ENCODE measurements at places on chromosomes 1 and 21.

- no peak for DNase-seq
Measured at GRCh38 chr1:201221201-201221846, 30.7 kb downstream of the IGFN1 start.

- no peak for DNase-seq
Measured at GRCh38 chr1:244674446-244674845, 21.5 kb downstream of the DESI2 start.

DNA sequence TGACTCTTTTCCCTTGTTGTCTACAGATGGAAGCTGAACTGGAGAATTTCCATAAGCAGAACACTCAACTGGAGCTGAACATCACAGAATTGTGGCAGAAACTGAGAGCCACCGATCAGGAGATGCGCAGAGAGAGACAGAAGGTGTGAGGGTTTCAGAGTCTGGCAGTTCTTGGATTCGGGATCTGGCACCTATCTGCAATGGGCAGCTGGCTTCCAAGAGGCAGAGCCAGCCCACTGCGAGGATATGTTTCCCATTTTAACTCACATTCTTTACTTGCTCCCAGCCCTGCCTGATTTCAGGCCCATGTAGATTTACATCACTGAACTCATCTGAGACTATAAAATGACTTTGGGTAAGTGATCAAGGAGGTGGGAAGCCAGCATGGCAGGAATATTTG, 37.3 kb upstream of the TMEM125 start:
- DNase-seq = no peak

DNA sequence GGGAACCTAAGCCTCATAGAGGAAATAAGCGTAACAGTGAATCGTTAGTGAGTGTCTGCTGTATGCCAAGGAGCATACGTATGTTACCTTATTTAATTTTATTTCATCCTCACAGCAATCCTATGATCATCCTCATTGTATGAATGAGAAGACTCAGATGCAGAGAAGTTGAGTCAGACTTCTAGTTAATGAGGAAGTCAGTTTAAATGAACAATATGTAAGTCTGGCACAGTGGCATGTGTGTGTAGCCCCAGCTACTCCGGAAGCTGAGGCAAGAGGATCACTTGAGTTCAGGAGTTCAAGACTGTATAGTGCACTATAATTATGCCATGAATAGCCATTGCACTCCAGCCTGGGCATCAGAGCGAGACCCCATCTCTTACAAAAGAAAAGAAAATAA, 148.0 kb downstream of the ZZZ3 start:
- no peak for DNase-seq

DNA sequence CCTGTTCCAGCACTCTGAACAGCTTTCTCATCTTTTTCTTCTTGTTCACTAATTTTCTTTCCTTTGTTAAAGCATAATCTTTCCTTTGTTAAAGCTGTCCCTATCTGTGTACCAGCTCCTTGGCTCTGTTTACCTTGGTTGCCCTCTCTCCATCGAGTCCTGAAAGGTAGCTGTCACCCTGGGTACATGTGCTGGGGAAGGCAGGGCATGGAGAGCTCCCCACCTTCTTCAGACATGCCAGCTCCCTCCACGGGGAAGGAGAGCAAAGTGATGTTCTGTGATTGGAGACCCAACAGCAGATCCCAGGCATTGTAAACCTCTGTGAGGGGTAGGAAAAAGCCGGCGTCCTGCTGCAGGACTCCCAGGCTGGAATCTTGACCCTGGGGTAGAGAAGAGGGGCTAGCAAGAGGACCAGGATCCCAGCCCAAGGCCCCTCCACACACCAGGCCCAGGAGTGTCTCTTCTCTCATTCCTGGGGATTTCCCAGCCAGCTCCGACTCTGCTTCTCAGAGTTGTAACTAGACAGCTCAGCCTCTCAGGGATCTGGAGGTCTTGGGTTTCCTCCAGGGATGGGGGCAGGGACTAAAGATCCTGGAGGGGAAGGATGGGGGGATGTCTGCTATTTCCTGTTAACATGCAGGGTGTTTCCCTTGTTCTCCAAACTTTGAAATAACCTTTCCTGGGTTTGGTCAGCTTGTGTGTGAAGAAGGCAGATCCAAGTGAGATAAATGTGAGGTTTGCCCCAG, 34.4 kb downstream of the TMCC2 start:
- no peak for DNase-seq

DNA sequence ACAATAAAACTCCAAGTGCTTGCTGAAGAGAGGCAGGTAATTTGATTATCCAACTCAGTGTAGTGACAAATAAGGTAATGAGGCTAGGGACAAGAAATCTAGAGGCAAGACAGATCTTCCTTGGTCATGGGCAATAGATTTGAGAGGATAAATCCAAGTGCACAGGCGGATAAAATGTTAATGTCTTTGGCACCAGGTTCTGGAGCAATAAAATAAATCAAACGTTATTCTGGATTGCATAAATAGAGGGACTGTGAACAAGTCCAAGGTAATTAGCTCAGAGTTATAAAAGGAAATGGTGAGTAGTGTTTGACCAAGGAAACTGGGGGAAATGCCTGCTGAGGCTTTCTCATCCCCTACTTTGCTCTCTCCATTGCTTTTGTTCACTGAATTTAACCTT, 329.3 kb upstream of the PROX1 start:
- no peak for DNase-seq

- DNase-seq = no peak
Measured at GRCh38 chr1:83883979-83884378, 115.0 kb downstream of the TTLL7 start.

- DNase-seq = no peak
Measured at GRCh38 chr1:217876896-217877295, 245.8 kb downstream of the SPATA17 start.

- no peak for DNase-seq
Measured at GRCh38 chr1:150997949-150998348, 8.8 kb downstream of the MINDY1 start.

DNA sequence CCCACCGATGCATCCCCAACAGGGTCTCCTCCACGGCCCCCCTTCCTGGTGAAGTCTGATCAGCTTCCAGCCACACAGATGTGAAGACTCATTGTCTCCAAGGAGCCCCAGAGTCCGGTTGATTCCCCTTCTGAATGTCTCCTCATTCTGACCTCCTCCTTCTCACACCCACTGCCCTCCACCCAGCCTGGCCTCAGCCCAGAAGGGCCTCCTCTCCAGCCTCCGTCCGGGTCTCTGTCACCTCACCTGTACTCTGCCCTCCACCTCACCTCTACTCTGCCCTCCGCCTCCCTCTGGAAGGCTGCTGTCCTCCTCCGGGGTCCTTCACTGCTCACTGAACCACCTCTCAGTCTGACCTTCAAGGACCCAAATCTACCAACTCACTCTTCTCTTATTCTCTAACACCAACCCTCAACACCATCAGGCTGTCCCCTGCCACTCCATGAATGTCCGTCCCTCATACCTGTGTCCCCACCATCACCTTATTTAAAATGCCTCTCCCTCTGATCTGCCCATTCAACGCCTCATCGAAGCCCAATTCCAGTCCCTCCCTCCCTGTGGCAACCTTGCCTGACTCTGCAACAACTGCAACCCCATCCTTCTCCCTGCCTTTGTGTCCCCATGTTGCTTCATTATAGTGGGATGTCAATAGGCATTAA, 201.2 kb downstream of the TOMM20 start:
- no peak for DNase-seq

GRCh38 chr1:174017231-174017970, 4.8 kb downstream of the RC3H1 start:
- no peak for DNase-seq

DNA sequence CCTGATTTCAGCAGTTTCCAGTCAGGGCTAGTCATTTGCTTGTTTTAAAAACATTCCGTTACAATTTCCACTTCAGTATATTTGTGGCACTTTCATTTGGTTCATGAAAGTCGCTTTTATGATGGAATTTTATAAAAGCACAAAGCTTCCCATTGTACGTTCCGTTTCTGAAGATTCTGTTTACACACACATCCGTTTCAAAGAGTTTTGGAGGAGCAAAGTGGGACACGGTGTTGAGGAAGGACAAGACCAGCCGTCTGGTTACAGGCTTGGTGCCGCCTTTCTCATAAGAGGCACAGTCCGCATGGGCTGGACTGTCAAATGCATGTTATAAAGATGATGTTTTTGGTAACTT, 60.3 kb downstream of the FAAP20 start:
- no peak for DNase-seq

DNA sequence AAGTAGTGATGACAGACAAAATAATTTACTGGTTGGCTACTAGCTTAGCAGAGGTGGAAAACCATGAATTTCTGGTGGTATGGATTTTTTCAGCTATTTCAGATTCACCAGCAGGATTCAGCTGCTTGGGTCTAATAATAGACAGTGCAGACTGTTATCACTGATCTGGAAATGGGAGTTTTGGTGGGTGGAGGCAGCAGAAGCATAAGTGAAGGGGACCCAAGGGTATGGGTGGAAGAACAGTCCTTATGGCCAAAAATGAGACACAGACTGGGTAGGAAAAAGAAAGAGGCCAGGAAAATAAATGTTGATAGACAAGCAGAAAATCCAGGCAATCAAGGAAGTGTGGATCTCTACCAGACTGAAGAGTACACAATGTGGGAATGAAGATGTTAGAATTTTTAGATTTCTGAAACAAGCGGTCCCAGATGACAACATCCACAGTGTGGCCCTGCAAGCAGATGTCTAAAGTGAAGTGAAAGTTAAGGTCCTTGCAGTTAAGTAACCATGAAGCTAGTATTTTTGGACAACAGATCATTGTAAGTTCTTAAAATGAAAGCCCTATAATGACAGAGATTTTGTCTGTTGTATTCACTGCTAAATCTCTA, 24.7 kb downstream of the LYST start:
- no peak for DNase-seq

DNA sequence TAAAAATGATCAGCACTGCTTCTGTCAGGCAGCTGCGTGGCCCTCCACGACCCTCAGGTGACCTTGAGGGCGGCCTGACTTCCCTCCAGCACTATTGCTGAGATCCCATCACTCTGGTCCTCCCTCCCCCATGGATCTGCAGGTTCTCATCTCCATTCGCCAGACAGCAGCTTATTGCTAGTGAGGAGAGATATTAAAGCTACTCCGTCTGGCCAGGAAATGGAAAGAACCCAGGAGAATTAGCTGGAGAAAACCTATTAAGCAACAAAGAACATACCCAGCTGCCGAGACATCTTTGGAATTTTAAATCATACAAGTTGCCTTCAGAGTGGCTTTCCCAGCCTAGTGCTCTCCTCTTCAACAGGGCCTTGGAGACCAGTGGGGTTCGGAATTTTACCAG, 25.7 kb upstream of the KCNN3 start:
- no peak for DNase-seq

- DNase-seq = no peak
Measured at GRCh38 chr1:27367160-27367650, 444 bp upstream of the MAP3K6 start.

GRCh38 chr1:8206391-8206790, 111.5 kb upstream of the SLC45A1 start:
- no peak for DNase-seq

DNA sequence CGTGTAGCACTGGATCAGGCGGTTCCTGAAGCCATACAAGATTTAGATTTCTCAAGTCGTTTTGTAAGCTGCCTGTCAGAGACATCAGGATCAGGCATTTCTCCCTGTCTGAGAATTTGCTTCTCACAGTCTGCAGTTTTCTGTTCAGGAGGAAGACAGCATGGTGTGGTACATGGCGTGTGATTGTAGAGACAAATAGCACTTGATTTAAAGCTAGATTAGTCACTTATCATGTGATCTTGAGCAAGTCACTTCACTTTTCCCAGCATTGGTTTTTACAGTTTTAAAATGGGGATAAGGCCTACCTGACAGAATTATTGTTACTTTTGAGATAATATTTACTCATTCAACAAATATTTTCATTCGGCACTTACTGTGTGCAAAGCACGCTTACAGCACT, 63.3 kb downstream of the AK4 start:
- DNase-seq = no peak

DNA sequence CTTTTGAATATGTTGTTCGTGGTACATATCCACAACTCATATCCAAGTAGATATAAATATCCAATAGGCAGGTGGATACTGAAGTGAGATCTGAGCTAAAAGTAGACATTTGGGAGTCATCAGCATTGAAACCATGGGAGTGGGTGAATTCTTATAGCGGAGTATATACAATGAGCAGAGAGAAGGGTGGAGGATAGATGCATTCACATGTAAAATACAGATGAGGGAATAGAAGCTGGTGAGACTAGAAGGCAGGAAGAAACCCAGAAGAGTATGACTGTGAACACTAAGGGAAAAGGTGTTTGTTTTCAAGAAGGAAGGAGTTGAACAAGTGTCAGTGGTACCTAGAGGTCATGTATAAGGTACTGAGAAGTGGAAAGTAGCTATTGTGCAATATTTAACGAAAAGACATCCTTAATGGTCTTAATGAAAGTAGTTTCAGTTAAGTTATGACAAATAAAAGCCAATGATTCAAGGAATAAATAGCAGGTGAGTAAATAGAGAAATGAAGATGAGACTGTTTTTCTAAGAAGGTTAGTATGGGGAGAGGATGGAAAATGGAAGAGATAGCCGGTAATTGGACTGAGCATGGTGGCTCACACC, 181.6 kb upstream of the CACYBP start:
- no peak for DNase-seq

GRCh38 chr21:27329255-27329851, 362.5 kb upstream of the ADAMTS5 start:
- no peak for DNase-seq

DNA sequence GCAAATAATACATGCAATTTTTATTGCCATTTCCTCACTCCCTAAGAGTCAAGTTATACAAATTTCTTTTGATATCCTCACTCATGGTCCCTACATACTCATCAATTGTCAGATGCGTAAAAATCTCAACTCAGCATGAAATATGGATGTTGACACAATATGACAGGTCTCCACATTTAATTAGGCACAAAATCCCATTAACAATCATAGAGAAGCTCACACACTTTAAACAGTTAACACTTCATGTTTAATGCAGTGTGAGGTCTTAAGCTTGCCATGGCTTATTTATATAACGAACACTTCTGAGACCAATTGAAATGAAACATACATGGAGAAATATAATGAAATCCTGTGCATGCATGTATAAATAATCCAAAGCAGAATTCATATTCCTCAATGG, 58.6 kb downstream of the GREM2 start:
- no peak for DNase-seq

DNA sequence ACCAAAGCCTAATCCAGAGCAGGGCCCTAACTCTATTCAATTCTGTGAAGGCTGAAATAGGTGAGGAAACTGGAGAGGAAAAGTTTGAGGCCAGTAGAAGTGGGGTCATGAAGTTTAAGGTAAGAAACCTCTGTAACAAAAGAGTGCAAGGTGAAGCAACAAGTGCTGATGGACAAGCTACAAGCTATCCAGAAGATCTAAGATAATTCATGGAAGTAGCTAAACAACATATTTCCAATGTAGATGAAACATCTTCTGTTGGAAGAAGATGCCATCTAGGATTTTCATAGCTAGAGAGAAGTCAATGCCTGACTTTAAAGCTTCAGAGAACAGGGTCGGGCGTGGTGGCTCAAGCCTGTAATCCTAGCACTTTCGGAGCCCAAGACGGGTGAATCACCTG, 217.6 kb downstream of the GREM2 start:
- no peak for DNase-seq

All from stimulated activated CD4-positive, alpha-beta T cell treated with anti-CD3 and anti-CD28 coated beads, Interleukin-1b, Interleukin-23, amount 100 ng/mL, for 24 hours (primary cell).